Activated naive CD4-positive, alpha-beta T cell treated with anti-CD3 and anti-CD28 coated beads, Interleukin-2, amount 50 U/mL, for 16 hours (primary cell): ENCODE measurements at places on chromosomes 4 and X.

DNA sequence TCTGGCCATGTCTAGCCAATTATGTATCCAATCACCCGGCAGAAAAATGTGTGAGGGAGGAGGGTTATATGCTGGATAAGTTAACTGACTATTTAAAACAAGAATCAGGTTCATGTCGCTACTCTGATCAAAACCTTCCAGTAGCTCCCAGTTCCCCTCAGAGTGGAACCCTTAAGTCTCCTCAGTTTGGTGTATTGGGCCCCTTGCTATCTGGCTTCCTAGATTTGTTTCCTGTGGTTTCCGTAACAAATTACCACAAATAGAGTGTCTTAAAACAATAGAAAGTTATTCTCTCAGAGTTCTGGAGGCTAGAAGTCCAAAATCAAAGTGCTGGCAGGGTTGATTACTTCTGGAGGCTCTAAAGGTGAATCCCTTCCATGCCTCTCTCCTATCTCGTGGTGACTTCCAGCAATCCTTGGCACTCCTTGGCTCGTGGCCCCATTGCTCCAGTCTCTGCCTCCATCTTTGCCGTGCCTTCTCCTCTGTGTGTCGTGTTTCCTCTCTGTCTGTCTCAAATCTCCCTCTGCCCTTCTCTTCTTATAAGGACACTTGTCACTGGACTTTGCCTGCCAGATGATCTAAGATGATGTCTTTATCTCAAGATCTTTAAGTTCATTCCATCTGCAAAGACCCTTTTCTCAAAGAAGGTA is 10.5 kb upstream of the ENPP6 start:
- no peak for DNase-seq

- no peak for DNase-seq
These were observed 1597.1 kb downstream of the ADGRL3 start for GRCh38 chr4:62797221-62797620.

DNA sequence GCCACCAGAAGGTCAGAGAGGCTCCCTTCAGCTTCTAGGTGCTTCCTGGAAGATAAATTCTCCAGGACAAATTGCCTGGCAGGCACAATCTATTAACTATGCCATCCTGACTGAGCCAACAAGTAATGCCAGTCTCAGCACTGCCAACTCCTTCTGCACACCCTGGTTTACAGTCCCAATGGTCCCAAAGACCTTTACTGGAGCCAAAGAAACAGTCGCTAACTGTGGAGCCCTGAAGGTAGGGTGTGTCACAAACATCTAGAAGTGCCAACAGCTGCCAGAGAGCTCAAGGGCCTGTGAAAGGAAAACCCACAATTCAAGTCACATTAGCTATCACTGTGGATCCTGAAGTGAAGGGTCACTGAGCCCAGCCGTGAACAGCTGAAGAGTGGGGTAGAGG is 34.9 kb upstream of the CITED1 start:
- DNase-seq = no peak

- DNase-seq = no peak
These were observed 73.7 kb downstream of the GABRA2 start for GRCh38 chr4:46316215-46316614.

- no peak for DNase-seq
These were observed 347.4 kb downstream of the BMPR1B start for GRCh38 chr4:95105112-95105511.

DNA sequence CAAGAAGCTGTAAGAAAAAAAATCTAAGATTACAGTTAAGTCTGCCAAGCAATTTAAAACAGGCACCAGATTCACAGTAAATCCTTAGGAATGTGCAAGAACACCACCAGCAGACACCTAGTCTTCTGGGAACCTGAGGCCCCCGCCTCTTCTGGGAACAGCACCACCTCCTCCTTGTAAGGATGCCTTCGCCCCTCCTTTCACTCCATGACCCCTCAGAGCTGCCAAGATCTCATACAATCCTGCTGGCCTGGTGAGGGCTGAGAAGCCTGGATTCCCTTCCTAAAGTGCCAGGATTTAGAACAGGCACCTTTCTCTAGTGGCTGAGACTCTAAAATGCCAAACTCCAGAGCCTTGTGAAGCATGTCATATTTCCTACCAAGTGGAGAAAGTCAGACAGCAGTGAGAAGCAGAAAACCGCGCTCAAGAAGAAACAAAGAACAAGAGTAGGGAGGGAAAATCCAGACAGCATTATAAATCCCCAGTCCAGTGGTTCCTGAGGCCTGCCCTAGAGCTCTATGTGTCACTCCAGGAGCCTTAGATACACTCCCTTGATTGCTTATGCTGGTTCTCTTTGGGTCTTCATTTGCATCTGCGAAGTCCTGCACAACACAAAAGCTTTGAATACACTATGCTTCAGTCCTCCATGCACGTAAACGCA is 166.4 kb downstream of the TSPAN5 start:
- DNase-seq = no peak

GRCh38 chr4:17322514-17322913 is 189.4 kb downstream of the QDPR start:
- no peak for DNase-seq

- no peak for DNase-seq
These were observed 192.6 kb upstream of the FAM241A start for GRCh38 chr4:111952688-111953087.

GRCh38 chrX:37348231-37348970 is 763 bp upstream of the PRRG1 start:
- no peak for DNase-seq

DNA sequence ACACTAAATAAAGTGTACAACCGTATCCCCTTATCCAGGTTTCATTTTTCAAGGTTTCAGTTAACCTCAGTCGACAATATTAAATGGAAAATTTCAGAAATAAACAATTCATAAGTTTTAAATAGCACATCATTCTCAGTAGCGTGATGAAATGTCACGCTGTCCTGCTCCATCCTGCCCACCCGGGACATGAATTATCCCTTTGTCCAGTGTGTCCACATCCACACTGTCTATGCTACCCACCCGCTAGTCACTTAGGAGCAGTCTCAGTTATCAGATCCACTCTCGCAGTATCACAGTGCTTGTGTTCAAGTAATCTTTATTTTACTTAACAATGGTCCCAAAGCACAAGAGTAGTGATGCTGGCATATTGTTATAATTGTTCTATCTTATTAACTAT is 54.7 kb downstream of the FRYL start:
- no peak for DNase-seq

- DNase-seq = no peak
These were observed 43.2 kb downstream of the SLC9A6 start for GRCh38 chrX:136028383-136028984.

DNA sequence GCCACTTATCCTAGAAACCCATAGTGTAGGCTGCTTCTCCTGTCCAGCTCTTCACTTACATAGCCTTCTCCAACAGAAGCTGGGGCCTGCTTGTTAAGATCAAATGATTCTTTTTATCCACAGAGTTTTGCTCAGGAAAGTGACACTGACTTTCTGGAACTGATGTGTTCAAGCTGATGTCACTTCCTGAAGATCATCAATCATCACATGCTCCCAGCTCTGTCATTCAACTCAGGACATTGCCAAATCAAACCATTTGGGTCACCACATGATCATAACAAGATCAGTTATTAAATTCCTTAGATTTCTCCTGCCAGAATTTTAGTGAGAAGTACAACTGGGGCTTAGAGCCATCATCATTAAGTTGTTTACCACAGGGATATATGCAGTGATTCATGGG is 39.4 kb downstream of the GLRA3 start:
- DNase-seq = no peak

- DNase-seq = no peak
These were observed 30.6 kb downstream of the WWC2 start for GRCh38 chr4:183129675-183130074.

DNA sequence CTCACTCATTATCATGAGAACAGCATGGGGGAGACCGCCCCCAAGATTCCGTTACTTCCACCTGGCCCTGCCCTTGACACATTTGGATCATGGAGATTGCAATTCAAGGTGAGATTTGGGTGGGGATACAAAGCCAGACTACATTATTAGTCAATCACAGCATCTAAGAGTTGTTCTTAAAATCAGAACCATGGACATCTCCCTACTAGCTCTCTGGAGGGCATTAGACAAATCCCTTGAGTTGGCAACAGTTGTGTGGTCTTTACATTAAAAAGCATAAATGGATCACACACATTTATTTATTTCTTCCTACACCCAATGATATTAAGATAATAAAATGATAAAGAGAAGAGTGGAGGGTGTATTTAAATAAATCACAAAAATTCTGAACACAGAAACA is 262.8 kb upstream of the VCX start:
- DNase-seq = no peak

DNA sequence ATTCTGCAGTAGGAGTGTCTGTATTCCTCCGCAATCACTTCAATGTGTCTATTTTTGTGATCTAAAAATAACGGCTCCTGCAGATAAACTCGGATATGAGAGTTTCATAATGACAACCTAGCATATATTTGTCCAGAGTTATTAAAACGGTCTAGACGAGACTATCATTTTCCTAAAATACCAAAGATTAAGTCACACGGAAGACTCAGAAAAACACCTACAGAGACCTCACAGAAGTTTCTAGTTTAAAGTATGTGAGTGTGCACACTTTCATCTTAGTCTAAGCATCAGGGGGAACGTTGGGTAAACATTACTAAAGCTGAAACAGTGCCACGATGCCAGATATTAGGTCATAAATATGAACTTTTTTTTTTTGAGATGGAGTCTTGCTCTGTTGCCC is 156.9 kb downstream of the AFAP1 start:
- no peak for DNase-seq

- no peak for DNase-seq
These were observed 420.2 kb upstream of the CNKSR2 start for GRCh38 chrX:20954014-20954413.

DNA sequence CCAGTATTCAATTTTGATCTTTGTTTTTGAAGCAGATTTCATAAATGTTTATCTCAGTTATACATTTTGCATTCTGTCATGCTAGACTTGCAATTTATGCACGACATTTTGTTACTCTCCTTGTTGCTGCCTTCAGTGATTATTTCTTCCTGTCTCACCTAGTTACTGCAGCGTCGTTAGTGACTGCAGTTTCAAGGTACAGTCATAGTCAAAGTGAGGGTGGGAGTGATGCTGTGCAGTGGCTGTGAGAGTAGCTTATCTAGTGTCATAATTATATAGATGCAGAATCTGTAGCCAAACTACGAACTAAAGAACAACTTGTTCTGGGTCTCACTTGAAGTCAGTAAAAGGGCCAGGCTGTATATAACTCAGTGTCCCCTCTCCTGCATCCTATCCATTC is 69.8 kb downstream of the GPR101 start:
- no peak for DNase-seq

GRCh38 chr4:106835919-106836318 is 200.2 kb downstream of the DKK2 start:
- DNase-seq = no peak

DNA sequence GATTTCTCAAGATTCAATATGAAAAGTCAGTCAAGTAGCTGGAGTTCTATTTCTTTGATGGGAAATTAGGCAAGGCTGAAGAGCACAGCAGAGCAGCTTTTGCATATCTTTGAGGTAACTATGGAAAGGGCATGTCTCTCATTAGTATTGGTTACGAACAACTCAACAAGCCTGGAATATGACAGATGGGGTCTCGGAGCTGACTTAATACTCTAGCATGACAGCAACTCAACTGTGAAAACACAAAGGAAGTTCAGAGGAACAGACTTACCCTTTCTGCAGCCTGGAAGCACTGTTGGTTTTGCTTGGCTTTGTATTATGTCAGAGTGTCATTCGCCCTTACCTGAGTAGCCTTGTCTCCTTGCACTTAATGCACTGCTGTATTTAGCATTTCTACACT is 79.9 kb upstream of the AADAT start:
- DNase-seq = no peak

DNA sequence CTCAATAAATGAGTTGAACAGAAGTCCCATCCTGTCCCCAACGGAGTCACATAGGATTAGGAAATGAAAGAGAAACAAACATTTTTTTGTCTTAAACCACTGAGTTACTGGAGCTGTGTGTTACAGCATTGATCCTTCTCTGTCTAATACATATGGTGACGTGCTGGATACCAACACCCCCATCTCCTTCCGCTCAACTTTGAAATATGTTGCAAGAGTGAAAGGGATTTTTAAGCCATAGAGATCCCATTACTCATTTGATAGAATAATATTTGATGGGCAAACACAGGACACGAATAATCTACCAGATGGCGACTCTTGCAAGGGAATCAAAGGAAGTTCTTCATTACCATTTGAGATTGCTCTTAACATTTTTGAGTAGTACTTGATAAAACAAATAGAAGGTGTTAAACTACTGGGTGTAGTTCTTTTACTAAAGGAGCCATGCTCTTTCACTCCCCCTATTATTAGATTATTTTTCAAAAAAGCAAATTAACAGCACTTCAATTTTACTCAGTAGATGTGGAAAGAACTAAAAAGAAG is 140.5 kb downstream of the PACRGL start:
- no peak for DNase-seq

DNA sequence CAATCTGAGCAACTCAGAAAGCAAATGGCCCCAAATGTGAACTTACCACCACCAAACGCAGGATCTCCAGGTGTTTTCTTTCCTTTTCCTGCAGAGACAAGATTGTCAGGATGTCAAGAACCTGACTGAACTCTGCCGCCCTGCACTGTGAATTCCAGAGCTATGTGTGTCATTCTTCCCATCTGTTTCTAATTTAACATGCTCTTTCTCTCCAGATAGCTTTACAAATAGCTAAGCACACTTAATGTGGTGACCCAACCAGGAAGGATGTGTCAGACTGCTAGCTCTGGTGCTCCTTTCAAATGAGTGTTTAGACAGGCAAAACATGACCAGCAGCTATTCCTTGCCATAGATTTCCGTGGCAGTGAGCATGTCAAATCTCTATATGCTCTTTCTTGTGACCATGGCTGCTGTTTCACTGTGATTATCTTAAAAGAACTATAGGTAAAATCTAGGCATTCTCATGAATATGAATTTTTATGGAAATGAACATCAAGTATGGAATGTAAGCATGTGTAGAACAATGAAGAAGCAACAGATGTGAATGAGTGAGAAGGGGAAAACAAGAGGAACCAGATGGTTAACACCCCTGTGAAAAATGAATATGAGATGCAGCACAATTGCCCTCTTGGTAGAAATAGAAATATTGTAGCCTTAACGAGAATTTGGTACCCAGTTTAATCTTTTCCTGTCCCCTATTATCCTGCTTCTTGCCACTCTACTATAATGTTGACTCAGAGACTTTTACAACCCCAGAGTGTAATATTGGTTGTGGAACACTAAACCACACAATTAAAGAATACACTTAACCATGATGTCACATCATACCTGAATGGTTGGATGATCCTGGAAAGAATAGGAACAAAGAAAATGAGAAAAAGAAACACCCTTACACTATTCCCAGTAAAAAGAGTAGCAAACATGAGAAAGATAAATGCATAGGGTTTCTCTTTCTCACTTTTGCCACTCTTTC is 247.8 kb upstream of the DKK2 start:
- DNase-seq = no peak

DNA sequence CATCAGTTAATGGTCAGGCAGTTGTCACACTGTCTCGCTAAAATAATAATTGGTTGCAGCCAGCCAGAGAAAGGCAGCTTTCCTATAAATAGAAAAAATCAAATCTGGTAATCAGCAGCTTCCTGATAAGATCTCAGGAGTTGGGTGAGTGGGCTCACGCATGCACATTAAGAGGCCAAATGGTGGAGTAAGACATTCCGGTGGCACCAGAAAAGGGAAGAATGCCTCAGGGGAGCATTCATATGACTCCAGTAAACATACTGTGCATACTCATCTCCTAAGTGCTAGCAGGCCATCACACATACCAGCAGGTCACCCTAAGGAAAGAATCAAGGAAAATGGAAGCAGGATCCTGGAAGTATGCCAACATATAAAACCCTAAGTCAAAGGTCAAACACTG is 40.1 kb downstream of the UGT2B15 start:
- DNase-seq = no peak
